ENCODE measurements at places on chromosomes 2 and 18.

DNA sequence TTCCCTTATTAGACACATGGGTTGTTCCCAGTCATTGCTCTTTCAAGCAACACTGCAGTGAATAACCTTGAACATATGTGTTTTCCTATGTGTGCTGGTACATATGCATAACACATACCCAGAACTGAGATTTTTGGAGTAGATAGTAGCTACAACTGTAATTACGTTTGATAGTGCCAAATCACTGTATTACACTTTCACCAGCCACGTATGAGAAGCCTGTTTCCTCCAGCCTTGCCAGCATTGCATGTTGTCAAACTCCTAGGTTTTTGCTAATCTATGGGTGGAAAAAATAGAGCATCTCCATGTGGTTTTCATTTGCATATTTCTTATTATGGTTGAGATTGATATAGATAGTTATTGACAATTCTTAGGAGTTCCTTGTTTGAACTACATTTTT lies 56.5 kb upstream of the ACSL3 start:
- no peak for DNase-seq

GRCh38 chr2:230423851-230424458 lies 8.0 kb downstream of the SP100 start:
- DNase-seq = no peak

DNA sequence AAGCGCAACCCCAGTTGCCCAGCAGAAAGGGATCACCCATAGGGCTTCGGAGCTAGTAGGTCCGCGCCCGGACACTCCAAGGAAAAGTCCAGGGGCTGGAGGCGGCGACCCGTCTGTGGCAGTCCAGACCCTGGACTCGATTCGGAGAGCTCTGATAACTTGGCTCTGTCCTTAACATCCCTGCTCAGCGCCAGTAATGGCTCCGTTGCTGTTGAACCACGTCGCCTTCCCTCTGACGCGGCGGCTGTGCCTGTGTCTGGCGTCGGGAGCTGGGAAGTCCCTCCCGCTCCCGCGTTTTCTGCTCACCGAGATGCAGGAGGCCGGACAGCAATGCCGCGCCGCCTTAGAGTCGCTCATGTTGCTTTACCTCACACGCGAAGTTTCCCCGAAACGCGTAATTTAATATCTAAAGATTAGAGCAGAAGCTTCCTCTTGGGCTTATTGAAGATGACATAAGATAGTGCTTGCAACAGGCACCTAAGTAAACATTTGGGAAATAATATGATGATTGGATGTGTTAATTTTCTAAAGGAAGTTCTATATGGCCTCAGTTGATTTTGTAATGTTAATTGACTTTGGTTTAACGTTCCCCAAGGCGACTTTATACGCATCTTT lies 1.3 kb upstream of the ZBTB14 start:
- peak; percentile 44 for DNase-seq

DNA sequence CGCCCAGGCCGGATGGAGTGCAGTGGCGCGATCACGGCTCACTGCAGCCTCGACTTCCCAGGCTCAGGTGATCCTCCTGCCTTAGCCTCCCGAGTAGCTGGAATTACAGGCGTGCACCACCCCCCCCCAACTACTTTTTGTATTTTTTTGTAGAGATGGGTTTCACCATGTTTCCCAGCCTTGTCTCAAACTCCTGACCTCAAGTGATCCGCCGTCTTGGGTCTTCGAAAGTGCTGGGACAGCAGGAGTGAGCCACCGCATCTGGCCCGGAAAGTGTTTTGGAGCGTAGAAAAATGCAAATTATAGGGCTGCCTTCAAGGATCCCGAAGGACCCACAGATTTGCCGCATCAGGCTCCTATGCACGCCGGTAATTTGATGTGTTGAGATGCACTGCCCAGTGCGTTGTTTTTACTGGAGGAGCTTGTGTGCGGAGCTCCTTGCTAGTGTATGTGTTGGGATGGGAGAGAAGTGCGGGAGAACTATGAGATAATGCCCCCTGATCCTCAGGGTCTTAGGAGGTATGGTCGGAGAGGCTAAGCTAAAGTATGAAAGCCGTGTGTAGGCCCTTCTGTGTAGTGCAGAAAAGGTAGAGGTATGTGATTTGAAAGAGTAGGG lies 1.2 kb upstream of the CLASP1 start:
- peak; percentile 4 for DNase-seq

DNA sequence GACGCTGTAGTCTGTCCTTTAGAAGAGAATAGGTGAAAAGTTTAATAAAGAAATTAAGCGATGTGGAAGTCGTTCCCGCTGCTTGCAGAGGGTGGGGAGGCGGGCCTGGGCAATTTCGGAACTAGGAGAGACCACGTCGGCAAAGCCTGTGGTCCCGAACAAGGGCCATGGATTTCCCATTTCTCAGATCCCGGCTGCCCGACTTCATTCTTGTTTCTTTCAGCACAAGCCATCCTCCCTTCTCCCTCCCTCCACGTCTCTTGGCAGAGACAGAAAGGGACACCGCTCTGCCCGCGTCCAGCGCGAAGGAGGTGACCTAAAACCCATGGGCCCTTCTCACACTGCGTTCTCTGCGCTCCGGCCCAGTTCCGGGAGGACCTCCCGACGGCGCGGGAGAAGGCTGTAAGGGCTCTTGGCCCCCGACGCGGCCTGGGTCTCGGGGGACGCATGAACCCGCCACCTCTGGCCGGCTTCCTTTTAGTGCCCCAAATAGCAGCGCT lies 2.2 kb upstream of the BCL2L11 start:
- DNase-seq = no peak

GRCh38 chr2:181977661-181978350 lies 7.8 kb upstream of the PPP1R1C start:
- no peak for DNase-seq

- DNase-seq = no peak
Measured at GRCh38 chr2:140551287-140551686, 1579.5 kb downstream of the LRP1B start.

DNA sequence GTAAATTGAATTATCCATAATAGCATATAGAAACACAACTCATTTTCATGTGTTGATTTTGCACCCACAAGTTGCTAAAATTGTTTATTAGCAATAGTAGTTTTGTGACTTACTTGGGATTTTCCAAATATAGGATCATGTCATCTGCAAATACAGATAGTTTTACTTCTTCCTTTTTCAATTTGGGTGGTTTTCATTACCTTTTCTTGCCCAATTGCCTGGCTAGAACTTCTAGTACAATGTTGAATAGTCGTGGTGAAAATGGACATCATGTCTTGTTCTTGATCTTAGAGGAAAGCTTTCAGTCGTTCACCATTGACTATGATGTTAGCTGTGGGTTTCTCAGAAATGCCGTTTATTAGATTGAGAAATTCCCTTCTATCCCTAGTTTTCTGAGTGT lies 60.2 kb upstream of the TCF7L1 start:
- no peak for DNase-seq

DNA sequence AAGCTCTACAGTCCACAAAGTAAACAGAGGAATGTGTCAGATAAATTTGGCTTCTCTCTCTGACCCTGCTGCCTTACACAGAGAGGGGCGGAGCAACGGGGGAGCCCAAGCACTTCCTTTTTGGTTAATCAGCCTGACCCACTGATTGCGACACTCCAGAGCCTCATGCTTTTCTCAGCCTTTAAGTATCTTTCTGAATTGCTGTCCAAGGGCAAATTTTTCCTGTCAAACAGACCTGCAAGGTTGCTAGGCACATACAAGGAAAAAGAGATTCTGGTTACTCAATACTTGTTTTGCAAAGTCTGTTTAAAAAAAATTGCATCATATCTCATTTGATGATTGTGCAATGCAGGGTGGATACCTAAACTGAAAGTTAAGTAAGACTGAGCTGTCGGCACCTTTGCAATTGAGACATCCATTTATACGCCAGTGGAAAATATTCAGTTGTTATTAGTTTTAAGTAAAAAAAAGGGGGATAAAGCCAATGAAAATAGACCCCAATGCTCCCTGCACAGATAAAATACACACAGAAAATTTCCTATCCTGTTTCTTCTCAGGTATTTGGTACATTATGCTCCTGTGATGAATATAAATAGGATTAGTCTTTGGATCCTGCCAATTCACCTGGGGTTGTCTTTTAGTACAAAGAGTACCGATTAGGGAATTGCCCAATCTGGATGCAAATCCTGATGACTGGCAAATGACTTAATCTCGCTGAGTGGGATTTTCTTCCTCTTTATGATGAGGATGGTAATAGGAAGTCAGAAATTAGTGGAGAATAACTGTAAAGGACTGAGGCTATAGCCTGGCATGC lies 260.2 kb upstream of the TRIB2 start:
- peak; percentile 69 for DNase-seq

GRCh38 chr2:239443666-239444567 lies 43.1 kb upstream of the HDAC4 start:
- DNase-seq = no peak

- no peak for DNase-seq
Measured at GRCh38 chr2:6011921-6012320, 319.7 kb downstream of the SOX11 start.

DNA sequence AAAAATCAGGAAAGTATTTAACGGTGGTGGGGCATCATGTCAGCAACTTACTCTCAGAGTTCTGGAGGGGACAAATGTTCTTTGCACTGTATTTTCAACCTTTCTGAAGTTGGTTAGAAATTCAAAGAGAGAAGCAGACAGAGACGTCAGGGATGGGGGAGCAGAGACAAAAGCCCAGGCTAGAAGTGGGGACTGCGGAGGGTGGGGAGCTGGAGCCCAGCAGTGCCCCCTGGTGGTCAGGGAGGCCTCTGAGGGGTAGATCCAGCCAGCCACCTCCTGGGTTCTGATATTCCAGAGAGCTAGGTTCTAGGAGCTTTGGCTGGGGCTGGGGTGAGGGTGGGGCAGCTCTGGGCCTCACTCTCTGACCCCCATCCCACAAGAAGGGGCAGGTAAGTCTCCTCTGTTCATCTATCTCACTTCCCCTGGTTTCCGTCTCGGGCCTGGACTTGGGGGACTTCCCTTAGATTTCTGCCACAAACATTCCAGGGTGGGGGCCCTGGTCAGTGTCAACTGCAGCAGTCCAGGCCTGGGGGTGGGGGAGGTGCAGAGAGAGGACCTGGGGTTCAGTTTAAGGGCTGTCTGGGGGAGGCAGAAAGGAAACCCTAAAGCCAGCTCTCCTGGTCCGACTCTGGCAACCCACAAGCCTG lies 8.9 kb downstream of the TNS1 start:
- peak; percentile 35 for DNase-seq

DNA sequence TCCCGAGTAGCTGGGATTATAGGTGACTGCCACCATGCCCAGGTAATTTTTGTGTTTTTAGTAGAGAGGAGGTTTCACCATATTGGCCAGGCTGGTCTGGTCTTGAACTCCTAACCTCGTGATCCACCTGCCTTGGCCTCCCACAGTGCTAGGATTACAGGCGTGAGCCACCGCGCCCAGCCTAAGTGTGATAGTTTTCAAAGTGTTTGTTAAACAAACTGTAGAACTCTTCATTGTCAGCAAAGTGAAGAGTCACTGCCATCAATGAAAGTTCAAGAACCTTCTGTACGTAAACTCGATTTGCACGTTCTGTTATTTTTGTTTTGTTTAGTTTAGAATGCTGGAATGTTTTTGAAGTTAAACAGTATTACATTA lies 18.0 kb upstream of the SOS1 start:
- DNase-seq = no peak

DNA sequence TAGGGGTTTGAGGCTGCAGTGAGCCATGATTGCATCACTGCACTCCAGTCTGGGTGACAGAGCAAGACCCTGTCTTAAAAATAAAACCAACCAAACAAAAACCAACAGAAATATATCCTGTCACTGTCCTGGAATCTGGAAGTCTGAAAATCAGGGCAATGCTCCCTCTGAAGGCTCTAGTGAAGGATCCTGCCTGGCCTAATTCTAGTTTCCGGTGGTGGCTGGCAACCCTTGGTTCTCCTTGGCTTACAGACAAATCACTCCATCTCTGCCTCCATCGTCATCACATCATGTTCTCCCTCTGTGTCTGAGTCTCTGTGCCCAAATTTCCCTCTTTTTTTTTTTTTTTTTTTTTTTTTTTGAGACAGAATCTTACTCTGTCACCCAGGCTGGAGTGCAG lies 15.9 kb upstream of the VPS4B start:
- DNase-seq = no peak

GRCh38 chr2:241701149-241701398 lies 765 bp upstream of the ING5 start:
- no peak for DNase-seq

- no peak for DNase-seq
Measured at GRCh38 chr2:195505701-195506100, 151.3 kb upstream of the SLC39A10 start.

DNA sequence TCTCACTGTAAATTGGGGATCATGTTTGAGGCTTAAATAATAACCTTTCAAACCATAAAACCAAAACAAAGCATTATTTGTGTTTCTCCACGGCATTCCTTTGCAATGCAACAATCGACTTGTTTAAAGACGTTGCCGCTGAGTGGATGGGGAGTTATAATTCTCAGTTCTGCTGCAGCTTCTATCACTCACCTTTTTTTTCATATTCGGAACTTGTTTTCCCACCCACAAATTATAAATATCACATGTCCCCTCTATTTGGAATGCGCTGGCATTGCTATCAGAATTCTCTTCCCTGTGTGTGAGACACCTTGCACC lies 372.8 kb upstream of the SMIM21 start:
- DNase-seq = no peak

DNA sequence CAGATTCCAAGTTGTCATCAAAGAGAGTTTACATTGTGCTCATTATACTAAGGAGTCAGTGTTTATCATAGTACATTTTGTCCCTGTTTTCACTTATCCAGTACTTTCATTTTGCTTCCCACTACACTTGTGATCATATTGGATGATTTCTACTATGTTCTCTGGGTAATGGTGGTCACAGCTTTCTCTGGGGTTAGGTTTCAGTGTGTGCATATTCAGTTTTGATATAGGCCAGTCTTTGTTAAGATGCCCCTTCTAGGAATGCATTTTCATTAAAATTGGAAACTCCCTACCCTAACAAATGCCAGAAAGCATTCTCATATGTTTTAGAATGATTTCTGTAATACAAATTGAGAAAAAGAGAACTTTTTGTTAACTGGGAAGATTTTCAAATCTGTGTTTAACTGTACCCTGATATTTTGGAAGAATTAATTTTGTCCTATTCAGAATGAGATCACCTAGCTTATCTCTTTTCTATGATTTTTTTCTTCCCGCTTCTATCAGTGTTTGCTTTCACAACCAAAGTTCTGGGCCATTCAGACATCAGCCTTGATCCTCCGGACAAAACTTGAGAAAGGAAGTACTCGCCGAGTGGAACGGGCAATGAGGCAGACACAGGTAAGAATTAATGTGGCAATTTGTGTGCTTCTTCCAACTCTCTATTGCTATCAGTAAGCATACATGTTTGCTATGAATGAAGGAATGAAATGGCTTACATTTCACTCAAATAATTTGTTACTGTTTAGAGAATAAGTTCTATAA lies 74.6 kb downstream of the TTC27 start:
- DNase-seq = no peak

DNA sequence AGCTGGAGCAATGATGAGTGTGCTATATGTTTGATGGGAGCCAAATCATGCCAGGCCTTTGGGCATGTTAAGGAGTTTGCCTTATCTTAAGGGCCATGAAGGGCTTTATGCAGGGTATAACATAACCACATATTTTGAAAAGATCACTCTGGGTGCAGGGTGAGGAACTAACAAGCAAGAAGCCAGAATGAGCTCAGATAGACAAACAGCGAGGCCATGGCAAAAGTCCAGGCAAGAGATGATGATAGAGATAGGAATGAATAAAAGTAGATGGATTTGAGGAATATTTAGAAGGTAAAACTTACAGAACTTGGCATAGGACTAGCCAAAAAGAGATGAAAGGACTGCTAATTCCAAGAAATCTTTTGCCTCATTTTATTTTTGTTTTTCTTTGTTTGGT lies 6.7 kb downstream of the GALNT3 start:
- DNase-seq = no peak

GRCh38 chr2:120452945-120453634 lies 107.2 kb downstream of the INHBB start:
- no peak for DNase-seq

- DNase-seq = no peak
Measured at GRCh38 chr2:54613386-54613785, 110.1 kb upstream of the EML6 start.
